ENCODE measurements at places on chromosomes 6 and 20.

- no peak for DNase-seq
These were observed 12.5 kb upstream of the PANK2 start for GRCh38 chr20:3876676-3877075.

DNA sequence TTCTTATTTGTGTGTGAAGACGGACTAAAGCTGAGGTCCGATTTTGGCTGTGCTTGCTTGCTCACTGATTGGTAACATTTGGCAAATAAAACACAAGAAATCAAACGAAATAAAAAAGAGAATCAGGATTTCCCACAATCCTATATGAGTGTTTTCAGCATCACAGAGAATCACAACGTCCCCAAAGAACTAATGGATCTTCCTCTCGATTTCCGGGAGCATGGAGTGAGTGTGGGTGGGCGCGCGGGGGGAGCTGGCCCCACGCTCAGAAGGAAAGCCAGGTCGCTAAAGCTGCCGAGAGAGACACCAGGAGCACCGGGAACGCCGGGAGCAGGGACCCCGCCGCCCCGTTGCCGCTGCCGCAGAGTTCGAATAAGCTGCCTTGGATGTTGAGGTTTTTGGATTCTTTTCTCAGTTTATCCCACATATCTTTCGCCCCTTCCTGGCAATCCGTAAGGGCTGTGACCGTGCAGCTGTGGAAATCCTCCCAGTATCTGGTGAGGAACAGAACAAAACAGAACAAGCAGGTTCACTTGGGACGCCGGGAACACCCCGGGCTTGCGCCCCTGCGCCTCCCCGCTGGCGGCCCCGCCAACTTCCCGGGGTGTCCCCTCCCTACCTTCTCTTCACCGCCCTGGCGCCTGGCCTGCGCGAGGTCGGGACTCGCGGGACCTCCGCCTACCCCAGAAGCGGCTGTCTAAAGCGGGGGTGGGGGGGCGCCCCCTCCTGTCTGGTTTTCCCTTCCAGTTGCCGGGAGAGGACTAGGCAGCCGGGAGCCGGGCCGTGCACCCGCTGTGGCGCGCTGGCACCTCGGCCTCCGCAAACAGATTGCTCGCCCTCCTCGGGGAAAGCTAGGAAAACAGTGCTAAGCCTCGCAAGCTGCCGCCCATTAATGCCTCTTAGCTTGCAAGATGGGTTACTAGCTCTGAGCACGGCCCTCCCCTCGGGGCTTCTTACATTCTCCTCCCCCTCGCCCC, 7.7 kb downstream of the NRN1 start:
- DNase-seq = no peak

DNA sequence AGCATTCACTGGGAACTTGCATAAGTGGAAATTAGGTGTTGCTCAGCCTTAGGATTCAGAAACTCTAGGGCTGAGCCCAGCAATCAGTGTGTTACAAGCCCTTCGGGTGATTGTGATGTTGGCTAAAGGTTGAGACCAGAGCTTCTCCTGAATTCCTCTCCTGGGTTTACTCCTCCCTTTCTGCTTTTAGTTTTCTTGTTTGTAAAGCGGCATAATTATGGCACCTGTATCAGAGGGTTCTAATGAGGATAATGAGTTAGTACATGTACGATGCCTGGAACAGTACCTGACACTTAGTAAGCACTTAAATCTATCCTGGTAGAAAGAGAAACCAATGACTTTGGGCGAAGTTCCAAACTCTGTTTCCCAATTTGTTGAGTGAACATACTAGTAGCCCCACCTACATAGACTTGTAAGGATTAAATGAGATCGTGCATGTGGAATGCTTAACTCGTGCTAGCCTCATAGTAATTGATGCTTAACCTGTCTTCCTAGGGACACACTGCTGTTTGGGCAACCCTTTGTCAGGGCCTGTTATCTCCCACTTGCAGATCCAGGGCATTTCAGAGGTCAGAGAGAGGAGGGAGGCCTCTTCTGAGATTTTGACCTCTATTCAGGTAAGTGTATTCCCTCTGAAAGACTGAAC, 932 bp upstream of the EZR start:
- DNase-seq = no peak

- no peak for DNase-seq
These were observed 19.7 kb downstream of the PROCR start for GRCh38 chr20:35191419-35192117.

- no peak for DNase-seq
These were observed 28.0 kb downstream of the OSBPL2 start for GRCh38 chr20:62266340-62266739.

DNA sequence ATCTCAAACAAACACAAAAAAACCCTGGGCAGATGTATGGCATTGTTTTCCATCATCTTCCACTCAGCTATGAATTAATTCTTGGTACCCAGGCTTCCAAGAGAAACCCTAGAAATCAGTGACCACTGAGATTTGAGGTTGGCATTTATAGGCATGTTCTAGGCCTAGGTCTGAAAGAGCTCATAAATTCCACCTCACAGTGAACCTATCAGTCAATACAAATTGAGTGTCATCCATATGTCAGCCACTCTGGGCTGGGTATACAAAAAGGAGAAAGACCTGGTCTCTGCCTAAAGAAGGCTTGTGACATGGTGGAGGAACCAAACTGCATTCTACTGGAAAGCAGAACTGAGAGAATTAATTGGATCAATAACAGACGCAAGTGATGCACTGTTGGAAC, 30.2 kb downstream of the C20orf173 start:
- DNase-seq = no peak

GRCh38 chr20:32978009-32978335, 26.3 kb downstream of the SUN5 start:
- DNase-seq = no peak

DNA sequence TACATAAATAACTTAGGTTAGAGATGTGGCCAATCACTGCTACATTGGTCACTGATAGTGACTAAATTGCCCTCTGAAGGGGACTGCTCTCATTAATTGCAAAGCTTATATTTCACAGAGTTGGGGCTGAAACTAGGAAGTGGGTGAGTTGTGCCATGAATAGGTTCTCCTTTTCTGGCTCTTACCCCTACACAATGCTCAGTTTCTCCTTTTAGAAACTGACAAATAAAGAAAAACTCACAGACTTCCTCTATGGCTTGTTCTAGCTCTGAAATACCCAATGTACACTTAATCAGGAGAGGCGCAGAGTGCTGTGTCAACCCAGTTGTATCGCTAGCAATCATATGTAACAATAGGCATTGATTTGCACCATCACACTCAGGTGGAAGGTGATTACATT, 41.2 kb upstream of the PROKR2 start:
- no peak for DNase-seq

GRCh38 chr6:45483021-45483420, 105.3 kb upstream of the SUPT3H start:
- no peak for DNase-seq

GRCh38 chr6:22943327-22943726, 374.0 kb downstream of the HDGFL1 start:
- DNase-seq = no peak

- no peak for DNase-seq
These were observed 1.3 kb downstream of the OXT start for GRCh38 chr20:3072530-3073250.

DNA sequence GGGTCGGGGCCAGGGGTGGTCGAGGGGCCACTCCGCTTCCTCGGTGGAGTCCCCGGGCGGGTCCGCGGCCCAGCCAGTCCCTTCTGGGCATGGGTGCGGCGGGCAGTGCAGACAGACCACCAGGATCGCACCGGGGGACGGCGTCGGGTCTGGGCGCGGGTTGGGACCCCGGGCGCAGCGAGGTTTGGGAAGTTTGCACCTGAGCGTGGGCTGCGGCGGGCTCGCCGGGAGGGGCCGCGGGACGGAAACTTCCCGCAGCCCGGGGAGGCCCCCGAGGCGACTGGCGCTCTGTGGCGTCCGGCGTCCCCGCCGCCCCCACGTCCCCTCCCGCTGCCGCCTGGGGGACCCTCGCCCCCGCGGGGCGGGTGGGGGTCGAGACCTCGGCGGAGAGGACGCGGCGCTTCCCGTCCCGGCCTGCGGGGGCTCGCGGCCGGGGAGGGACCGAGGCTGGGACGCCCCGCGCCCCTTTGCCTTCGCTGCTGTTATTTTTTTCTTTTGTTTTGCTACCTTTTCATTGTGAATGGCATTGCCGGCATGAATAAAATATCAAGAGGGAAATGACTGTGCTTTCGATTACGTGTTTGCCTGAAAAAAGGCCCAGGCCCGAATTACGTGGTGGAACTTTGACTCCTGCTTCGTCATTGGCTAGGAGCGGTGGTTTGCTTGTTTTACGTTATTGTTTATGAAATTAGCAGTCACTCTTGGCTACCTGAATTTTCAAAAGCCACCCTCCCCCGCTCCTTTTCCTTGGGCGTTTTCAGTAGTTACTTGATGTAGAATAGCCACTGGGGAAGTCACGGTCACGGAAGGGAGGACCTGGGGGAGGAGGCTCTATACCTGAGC, 703 bp downstream of the SNX9 start:
- DNase-seq = peak; percentile 49

GRCh38 chr20:47011984-47012383, 117.3 kb downstream of the EYA2 start:
- DNase-seq = no peak

- DNase-seq = no peak
These were observed 47.4 kb upstream of the FAM83D start for GRCh38 chr20:38878866-38879265.

DNA sequence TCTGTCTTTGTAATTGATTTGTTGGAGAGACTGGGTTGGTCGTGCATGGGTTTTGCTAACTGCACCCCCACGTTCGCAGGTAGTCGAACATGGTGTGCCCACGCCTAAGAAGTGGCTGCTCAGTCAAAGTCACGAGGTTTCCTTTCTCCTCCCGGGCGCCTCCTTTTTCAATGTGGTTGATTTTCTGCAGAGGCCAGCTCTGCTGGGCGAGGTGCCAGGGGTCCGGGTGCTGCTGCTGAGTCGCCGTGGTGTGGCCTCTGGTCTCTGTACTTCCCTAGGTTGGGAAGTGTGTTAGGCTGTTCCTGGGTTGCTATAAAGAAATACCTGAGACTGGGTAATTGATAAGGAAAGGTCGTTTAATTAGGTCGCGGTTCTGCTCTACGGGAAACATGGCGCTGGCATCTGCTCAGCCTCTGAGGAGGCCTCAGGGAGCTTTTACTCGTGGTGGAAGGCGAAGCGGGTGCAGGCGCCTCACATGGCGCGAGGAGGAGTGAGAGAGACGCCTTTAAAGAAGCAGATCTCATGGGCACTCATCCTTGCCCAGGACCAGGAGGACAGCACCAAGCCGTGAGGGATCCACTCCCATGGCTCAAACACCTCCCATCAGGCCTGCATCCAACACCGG, 14.1 kb downstream of the OSBPL2 start:
- no peak for DNase-seq

DNA sequence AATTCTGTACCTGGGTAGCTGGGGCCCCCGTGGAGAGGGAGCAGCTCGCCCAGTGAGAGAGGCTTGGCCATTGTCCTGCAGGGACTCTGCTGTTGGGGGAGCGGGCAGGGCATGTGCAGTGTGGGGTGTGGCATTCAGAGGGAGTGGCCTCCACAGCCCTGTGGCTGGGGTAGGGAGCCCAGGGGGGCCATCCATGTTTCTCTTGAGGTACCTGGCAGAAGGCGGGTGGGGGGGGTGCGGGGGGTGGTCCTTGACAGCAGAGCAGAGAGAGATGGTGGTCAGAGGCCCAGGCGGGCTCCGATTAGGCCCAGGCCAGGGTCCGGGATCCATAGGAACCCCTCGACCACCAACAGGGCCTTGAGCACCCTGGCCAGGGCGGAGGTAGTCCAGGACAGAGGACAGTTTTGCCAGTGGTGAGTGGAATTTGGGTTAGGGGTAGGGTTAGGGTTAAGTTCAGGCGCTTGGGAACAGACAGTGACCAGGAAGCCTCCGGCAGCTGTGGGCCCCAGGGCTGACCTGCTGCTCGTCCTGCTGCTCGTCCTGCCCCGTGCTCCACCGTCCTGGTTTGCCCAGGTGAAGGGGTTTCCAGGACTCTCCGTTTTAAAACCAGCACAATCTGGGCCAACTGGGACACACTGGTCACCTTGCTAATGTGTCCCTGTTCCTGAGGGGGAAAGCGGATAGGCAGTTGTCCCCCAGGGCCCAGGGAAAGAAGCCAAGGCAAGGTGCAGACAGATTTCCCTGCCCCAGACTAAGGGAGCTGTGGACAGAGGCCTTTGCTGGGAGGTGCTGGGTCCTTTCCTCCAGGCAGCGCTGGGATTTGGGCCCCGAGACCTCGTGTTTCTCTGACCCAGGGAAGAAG, 24.8 kb upstream of the MYT1 start:
- DNase-seq = no peak

GRCh38 chr6:43149265-43149664, 21.8 kb upstream of the SRF start:
- no peak for DNase-seq

DNA sequence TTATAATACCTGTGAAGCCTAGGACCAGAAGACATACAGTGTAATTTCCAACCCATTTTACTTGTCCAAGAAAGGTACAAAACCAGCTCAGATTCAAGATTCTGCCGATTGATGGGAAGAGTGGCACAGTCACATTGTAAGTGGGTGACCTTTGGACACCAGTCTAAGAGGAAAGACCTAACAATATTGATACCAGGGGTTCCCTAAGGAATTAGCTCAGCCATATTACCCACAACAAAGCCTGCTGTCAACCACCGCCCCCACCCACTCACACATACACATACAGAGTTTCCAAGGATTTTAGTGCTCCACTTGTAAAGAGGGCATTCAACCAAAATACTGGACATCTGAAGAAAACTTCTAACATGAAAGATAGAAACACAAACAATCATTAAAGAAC, 27.9 kb upstream of the TMEM181 start:
- DNase-seq = no peak

DNA sequence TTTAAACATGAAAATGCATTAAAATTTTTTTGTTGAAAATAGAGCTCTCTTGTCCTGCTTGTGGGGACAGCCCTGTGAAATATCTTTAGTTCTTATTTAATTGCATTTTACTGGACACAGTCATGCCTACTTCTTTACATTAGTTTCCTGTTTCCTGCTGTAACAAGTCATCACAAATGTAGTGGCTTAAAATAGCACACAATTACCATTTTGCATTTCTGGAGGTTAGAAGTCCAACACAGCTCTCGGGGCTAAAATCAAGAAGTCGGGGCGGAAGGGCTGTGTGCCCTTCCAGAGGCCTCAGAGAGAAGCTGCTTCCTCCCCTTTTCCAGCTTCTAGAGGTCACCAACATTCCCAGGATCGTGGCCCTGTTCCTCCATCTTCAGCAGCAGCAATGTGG, 29.4 kb downstream of the PNLDC1 start:
- no peak for DNase-seq
